Sciatic nerve (tissue), 2 donors: ENCODE measurements at places on chromosomes 3 and 15. TPM values are rescaled to one million over a fixed set of nuclear protein-coding genes. Genes with fewer than 3 reads are reported as not detected.

Gene C2CD4A
- not detected for total RNA-seq

Gene PPARG
- total RNA-seq, result 37.8 TPM

Gene ANKRD63
- not detected for total RNA-seq

Gene RBP2
- not detected for total RNA-seq

Gene CNOT10
- total RNA-seq, result 45.3 TPM

DNA sequence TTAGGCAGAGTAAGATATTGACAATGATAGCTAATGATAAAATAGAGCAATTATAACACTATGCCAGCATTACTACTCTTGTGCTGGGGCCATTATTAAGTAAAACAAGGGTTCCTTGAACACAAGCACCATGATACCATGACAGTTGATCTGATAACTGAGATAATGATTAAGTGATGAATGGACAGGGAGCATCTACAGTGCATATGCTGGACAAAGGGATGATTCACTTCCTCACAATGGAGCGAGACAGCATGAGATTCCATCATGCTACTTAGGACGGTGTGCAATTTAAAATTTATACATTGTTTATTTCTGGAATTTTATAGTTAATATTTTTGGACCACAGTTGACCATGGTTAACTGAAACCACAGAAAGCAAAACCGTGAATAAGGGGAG is 156.6 kb downstream of the FHIT start:
- no peak for DNase-seq

GRCh38 chr3:8147711-8148110 is 353.9 kb upstream of the LMCD1 start:
- no peak for DNase-seq

GRCh38 chr3:127612966-127613365 is 14.8 kb downstream of the MCM2 start:
- DNase-seq, result no peak

DNA sequence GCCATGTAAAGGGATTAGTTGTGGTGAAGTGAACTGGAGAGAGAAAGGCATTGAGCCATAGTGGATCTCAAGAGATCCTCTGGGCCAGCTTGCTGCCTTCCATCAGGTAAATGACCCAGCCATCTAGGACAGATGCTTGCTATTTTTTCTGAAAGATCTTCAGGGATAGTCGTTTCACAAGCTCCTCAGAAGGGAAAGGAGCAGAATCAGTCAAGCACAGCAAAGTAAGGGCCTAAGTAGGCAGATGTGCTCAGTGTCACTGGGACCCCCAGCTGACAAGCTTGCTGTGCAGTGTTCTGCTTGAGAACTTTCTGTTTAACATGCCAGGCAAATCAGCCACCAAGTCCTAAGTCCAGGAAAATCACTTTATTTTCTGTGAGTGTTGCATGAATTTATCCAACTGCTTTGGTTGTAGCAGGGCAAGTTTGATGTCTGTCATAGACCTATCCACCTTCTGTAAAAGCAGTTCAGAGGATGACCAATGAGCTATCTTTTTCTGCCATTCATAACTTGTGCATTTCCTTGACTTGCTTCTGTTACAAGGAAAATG is 319.8 kb downstream of the IL5RA start:
- DNase-seq, result no peak

- peak; percentile 77 for DNase-seq
Observed at GRCh38 chr15:68817304-68818065, 3.2 kb downstream of the ANP32A start.

- DNase-seq, result no peak
Observed at GRCh38 chr3:130428871-130429712, 83.6 kb downstream of the COL6A5 start.

GRCh38 chr15:53129121-53129904 is 339.2 kb upstream of the ONECUT1 start:
- DNase-seq, result no peak

DNA sequence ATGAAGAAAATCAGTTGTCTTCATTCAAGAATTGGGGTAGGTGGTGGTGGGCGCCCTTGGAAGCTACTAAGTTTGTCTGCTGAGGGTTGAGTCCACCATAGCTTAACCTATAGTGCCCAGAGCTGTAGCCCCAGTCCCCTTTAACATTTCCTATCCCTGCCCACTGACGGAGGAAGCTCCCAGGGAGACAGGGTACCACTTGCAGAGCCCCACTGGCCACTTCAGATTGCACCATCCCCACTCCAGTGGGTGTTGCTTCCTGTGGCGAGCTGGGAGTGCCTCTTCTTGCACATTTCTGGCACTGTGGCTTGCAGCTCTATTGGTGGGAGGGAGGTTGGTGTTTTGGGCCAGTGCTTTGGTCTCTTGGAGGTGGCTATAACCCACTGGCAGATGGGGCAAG is 2.7 kb downstream of the PXYLP1 start:
- no peak for DNase-seq

- DNase-seq, result no peak
Observed at GRCh38 chr3:140765246-140765645, 87.4 kb downstream of the TRIM42 start.

- peak; percentile 60 for DNase-seq
Observed at GRCh38 chr3:36380221-36381031, at the start of gene STAC. Gene STAC (plus strand): TSS chr3:36380504. CDS start chr3:36380644, 140 bp downstream.

- peak; percentile 69 for DNase-seq
Observed at GRCh38 chr3:169771497-169772304, 1.5 kb upstream of the MYNN start.

- peak; percentile 30 for DNase-seq
Observed at GRCh38 chr3:126412841-126413692, 18.4 kb downstream of the CFAP100 start.

GRCh38 chr3:64253689-64254088 is 28.4 kb upstream of the PRICKLE2 start:
- no peak for DNase-seq

GRCh38 chr3:52978109-52978754 is 67.6 kb downstream of the SFMBT1 start:
- DNase-seq, result no peak

DNA sequence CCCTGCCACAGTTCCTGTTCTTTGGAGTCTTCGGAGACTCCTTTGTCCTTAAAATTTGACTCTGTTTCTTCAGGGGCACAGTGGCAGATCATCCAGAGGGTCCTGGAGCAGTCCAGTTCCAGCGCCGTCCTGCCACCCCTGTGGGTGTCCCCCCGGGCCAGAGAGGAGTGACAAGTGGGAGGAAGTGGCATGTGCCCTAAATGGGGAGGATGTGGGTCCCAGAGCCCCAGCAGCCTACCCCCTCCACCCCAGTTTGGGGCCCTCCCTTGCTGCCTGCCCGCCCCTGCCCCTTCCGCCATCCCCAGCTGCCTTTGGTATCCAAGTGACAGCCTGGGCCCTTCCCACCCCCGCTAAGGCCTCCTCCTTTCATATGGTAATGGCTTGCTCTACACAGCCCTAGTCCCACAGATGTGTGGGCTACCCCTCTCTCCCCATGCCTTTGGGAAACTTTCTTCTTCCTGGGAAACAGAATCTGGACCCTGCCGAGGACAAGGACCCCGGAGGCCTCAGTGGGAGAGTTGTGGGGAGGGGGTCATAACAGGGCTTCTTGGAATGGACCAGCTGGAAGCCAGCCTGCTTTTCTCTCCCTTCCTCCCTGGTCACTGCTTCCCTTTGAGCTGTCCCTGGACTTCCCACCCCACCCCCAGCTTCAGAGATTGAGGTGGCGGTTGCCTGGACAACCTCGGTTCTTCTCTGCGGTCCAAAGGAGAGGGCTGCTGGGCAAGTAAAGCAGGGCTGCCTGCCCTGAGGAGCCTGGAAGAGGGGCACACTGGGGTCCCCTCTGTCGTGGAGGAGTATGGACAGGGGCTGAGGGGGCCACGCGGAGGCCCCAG is 43.2 kb downstream of the KLHL25 start:
- peak; percentile 61 for DNase-seq

DNA sequence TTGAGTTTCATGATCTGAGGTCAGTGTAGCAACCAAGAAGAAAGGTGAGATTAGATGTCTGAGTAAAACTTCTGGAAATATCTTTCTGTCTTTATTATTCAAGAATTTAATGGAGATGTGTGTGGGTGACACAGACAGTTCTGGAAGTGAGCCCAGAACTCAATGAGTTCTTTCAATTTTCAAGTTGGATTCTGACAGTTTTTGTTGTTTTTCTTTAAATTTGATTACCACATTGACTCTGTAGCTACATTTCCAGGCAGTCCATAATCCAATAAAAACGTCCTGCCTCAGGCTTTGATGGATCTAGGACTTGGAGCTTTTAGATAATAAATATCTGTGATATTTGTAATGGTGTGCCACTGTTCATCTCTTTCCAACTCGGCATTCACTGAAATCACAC is 3.9 kb upstream of the PARP14 start:
- no peak for DNase-seq

GRCh38 chr3:147418808-147419701 is 9.9 kb downstream of the ZIC1 start:
- DNase-seq, result no peak

DNA sequence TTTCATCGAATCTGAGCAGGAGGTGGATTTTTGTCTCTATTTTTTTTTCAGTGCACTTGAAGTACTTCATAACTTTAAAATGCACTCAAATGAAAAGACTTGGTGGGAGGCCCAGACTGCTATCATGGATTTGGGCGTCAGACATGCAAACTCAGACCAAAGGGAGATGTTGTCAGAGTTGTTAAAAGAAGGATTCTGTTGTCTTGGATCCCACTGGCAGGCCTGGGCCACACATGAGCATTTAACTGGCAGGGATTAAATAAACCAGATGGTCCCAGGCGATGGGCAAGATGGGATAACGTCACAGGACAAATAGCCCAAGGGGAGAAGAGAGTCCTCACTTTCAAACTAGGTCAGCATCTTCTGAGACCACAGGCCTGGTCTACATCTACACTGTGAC is 15.4 kb downstream of the RTP1 start:
- DNase-seq, result no peak

- DNase-seq, result no peak
Observed at GRCh38 chr3:33001889-33002288, 50.4 kb downstream of the CCR4 start.

DNA sequence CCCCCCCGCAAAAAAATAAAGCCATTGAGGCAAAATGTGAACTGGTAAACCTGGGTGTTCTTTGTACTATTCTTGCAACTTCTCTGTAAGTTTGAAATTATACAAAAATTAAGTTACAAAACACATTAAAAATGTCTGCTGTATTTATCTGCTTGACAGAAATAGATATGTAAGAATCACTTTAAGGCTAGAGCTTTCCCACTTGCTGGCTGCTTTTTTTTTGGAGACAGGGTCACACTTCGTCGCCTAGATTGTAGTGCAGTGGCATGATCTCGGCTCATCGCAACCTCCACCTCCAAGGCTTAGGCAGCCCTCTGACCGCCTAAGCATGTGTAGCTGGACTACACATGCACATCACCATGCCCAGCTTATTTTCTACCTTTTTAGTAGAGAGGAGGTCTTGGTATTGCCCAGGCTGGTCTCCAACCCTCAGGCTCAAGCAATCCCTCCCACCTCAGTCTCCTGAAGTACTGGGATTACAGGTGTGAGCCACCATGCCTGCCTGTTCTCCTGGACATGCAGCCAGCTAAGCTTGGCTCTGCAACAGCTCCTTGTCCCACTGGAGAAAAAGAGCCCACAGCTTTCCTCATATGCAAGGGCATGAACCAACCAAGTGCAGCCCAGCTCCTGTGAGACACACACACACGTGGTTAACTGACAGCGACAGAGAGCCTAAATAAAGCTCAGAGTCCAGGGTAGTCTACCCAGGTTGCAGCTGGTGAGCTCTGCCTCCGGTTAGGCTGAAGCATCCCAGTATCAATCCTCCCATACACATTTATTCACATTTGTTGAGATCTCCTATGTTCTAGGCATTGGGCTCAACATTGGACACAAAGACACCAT is 4.5 kb downstream of the RPS17 start:
- DNase-seq, result no peak

DNA sequence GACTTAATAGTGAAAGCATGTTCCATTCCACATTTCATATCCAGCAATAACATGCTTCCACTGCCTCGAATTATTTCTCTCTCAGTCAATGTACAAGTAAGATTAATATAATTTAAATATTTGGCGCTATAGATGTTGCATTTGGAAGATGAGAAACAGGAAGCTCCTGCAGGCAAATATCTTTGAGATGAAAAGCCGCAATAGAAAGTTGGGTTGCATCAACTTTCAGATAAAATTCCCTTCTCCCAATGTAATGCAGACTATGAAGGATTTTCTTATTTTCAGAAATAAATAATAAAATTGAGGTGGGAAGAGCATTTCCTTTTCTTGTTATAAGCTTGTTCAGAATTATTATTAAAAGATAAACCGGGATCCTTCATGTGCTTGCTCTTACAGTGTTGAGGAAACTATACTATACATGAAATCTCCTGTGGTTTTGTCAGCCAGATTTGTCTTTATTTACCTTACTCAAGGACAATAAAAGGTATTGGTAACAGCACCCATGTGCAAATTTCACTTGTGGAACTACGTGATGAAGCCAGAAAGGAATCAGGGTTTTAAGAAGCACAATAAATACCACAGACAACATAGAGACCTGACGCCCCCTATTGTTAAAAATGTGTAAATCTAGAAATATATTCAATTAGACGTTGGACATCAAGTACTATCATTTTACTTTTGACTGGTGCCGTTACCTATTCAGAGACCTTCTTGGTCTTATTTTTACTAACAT is 307.0 kb downstream of the ARPP21 start:
- DNase-seq, result no peak

- DNase-seq, result no peak
Observed at GRCh38 chr3:30294241-30294667, 312.1 kb upstream of the TGFBR2 start.

GRCh38 chr3:73203633-73204032 is 142.2 kb downstream of the EBLN2 start:
- DNase-seq, result no peak

GRCh38 chr3:104796556-104796955 is 570.2 kb upstream of the ALCAM start:
- DNase-seq, result no peak
